ENCODE measurements at places on chromosomes 16 and 17. TPM values are rescaled to one million over a fixed set of nuclear protein-coding genes. Genes with fewer than 3 reads are reported as not detected.
A peak's percentile ranks its signal among the peaks of the same experiment; 100 is the strongest.

- DNase-seq, result peak; percentile 25
Measured at GRCh38 chr16:57113042-57113453, 20.7 kb downstream of the CPNE2 start.

The NUFIP2 gene
- 36.4 TPM for total RNA-seq

The SLC47A2 gene
- not detected for total RNA-seq

The CIITA gene
- 0.04 TPM for total RNA-seq
